ENCODE measurements at places on chromosomes 2 and 18. TPM values are rescaled to one million over a fixed set of nuclear protein-coding genes. Genes with fewer than 3 reads are reported as not detected.

GRCh38 chr2:19219060-19219459 lies 139.4 kb downstream of the OSR1 start:
- H3K36me3 ChIP-seq: no peaks in the 10 kb centered on the region
- H3K27me3 ChIP-seq: no peaks in the 10 kb centered on the region
- H3K27ac ChIP-seq: no peak overlapping the region
- no peak for DNase-seq

DNA sequence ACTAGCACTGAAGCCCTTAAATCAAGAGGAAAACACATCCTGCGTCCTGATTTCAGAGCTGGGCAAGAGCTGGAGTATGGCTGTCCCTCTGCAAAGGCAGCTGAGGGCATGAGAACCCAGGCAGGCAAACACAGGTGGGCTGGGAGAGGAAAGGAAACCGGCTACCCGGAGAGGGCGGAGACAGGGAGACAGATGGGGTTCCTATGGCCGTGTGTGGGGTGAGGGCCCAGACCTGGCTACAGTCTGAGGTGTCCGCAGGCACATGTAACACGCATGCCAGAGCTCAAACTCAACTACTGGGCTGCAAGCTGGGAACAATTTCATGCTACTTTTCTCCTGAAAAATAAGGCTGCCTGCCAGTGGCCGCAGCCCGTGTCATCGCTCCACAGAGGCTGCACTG lies 2.7 kb downstream of the COPS9 start:
- peaks cover 52% of the 10 kb centered on the region for H3K36me3 ChIP-seq
- H3K27me3 ChIP-seq: no peaks in the 10 kb centered on the region
- H3K27ac ChIP-seq: no peak overlapping the region
- no peak for DNase-seq
- no peak overlapping the region for H3K4me3 ChIP-seq

DNA sequence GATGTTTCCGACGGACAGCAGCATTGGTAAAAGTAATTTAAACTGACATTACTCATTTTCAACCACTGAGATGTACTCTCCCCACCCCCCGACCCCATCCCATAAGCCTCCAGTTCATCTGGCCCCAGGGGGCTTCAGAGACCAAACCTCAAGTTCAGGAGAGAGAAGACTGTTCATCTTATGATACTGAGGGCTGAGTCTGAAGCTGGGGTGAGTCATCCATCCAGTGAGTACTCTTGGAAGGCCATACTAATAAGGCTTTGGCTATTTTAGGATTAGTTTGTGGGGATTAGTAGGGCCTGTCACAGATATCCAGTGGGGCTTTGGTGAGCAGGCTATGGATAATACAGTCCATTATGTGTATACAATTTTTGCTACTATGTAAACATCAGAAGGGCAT lies 125.3 kb upstream of the APCDD1 start:
- H3K27me3 ChIP-seq: no peaks in the 10 kb centered on the region
- no peak overlapping the region for H3K27ac ChIP-seq
- H3K36me3 ChIP-seq: no peaks in the 10 kb centered on the region
- H3K4me3 ChIP-seq: no peak overlapping the region

- DNase-seq: no peak
- no peaks in the 10 kb centered on the region for H3K36me3 ChIP-seq
- H3K27me3 ChIP-seq: no peaks in the 10 kb centered on the region
- H3K4me1 ChIP-seq: no peaks in the 10 kb centered on the region
Observed at GRCh38 chr2:212921711-212922110, 229.7 kb downstream of the IKZF2 start.

DNA sequence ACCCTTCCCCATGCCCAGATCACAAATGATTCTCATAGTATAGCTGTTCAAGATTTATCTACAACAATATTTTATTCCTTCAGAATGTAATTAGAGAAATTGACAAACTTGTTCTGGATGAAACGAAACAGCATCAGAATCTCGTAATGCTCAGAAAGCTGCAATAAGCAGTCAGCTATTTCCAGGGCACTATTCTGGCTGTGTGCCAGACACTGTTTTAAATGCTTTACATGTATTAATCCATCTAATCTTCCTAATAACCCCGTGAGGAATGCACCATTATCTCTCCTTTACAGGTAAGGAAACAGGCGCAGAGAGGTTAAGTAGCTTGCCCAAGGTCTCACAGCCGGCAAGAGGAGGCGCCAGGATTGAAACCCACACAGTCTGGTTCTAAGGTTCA lies 10.1 kb upstream of the LYPD6B start:
- H3K27me3 ChIP-seq: no peaks in the 10 kb centered on the region
- no peaks in the 10 kb centered on the region for H3K4me1 ChIP-seq
- H3K27ac ChIP-seq: no peak overlapping the region
- peak; percentile 81 for DNase-seq
- no peak overlapping the region for H3K4me3 ChIP-seq

DNA sequence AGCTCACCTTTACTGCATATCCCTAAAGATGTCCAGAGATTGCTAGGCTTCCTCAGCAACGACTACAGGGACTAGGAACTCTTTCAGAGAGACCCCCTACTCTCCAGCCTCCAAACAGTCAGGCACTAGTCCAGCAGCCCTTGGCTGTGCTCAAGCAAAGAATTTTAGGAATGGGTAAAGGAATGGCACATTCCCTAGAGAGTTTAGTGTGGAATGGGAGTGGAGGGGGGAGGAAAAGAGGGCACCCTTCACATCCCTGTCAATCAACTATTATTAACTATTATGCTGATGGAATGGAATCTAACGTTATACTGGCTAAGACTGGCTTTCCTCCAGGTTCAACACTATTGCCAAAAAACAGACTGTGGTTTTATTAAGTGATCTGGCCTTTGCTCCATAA lies 64.8 kb downstream of the IKZF2 start:
- no peak for DNase-seq
- H3K36me3 ChIP-seq: no peaks in the 10 kb centered on the region
- H3K4me1 ChIP-seq: peaks cover 17% of the 10 kb centered on the region
- no peak overlapping the region for H3K27ac ChIP-seq
- H3K4me3 ChIP-seq: no peak overlapping the region
- H3K27me3 ChIP-seq: no peaks in the 10 kb centered on the region

Gene TCF23
- total RNA-seq: not detected

DNA sequence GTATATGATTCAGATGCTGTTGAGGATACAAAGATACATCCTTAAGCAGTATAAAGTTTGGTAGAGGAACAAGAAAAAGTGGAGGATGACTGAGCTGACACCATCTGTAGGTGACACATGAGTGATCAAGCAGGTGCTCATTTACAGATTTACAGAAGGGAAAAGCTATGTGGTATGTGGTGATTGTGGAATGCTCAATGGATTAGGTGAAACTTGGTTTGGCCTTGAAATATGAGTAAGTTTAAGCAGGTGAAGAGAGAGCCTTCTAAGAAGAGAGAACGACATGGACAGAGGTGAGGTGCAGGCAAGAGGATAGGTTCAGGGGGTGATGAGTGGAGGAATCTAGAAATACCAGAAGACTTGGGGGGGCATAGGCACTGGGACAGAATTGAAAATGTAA lies 5.9 kb downstream of the ASXL3 start:
- H3K27me3 ChIP-seq: no peaks in the 10 kb centered on the region
- no peaks in the 10 kb centered on the region for H3K4me1 ChIP-seq
- DNase-seq: no peak
- no peak overlapping the region for H3K27ac ChIP-seq

Gene FAM124B
- 4.9 TPM for total RNA-seq

Gene CD207
- total RNA-seq: 1.0 TPM

GRCh38 chr2:239835056-239835455 lies 190.1 kb downstream of the NDUFA10 start:
- peak; percentile 70 for DNase-seq
- no peak overlapping the region for H3K4me3 ChIP-seq
- no peaks in the 10 kb centered on the region for H3K36me3 ChIP-seq
- peaks cover 15% of the 10 kb centered on the region for H3K4me1 ChIP-seq
- H3K27ac ChIP-seq: no peak overlapping the region
- no peaks in the 10 kb centered on the region for H3K27me3 ChIP-seq

DNA sequence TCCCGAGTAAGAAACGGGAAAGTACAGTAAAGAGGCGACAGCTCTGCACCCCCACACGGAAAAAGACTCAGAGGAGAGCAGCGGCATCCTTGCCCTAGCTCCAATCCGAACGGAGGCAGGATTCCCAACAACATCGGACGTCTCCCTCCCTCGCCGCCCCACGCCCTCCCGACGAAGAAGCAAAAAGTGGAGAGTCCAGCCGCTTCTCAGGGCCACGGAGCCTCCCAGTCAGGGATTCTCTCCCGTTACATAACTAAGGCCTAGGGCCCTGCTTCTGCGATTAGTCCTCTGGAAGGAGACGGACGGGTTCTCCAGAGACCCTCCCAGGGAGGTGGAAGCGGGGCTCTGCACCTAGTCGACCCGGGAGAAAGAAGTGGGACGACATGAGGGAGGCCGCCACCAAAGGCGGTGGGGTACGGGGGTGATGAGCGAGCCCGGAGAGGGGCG lies 587 bp downstream of the SUMO1 start:
- peak overlapping the region; percentile 99 for H3K4me3 ChIP-seq
- no peaks in the 10 kb centered on the region for H3K27me3 ChIP-seq
- peaks cover 52% of the 10 kb centered on the region for H3K4me1 ChIP-seq
- no peak for DNase-seq
- H3K27ac ChIP-seq: peak overlapping the region; percentile 98

DNA sequence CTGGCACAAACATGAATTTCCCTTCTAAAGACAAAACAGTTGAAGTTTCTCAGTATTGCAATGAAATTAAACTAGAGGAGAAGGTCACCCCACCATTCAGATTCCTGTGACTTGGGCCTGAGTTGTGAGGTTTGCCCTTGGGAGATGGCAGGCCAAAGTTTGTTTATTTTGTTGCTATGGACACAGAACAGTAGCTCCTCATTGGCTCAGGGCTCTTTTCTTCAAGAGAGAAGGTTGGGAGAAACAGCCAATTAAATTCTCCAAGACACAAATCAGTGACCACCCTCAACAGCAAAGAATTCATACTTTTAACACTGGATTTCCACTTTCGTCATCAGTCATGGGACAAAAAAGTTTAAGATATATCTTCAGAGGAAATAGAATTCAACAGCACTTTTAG lies at the start of gene FLACC1:
Gene FLACC1 (minus strand): TSS at position 125 of the 400 bp plus-strand sequence. CDS start 5,941 bp downstream, outside the sequence.
- H3K27ac ChIP-seq: no peak within 1 kb of the TSS
- H3K27me3 ChIP-seq: no peaks in the 10 kb centered on the region
- H3K4me3 ChIP-seq: no peak within 1 kb of the TSS
- DNase-seq: no peak
- H3K36me3 ChIP-seq: peaks cover 30% of the 10 kb centered on the region

- no peaks in the 10 kb centered on the region for H3K27me3 ChIP-seq
- H3K4me3 ChIP-seq: no peak overlapping the region
- H3K27ac ChIP-seq: no peak overlapping the region
- DNase-seq: no peak
- peaks cover 21% of the 10 kb centered on the region for H3K4me1 ChIP-seq
Observed at GRCh38 chr18:48800466-48800865, 150.3 kb downstream of the SMAD7 start.

DNA sequence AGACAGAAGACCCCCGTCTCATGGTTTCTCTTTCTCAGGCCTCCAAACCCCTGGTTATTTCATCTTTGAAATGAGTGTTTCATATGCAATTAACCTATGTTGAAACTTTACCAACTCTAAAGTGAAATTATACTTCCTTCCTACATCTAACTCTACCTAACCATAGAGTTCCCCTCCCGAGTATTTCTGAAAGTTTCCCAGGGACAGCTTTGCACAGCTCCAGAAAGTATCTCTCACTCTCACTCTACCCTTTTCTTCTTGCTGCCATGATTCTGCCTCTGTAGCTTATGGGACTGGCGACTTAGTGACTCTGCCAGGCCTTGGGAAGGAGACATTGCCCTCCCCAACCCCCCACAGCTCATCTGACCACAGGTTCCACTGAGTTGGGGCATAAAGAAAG lies 107.9 kb downstream of the B3GNT2 start:
- no peaks in the 10 kb centered on the region for H3K36me3 ChIP-seq
- H3K4me3 ChIP-seq: no peak overlapping the region
- no peak for DNase-seq
- H3K27me3 ChIP-seq: no peaks in the 10 kb centered on the region
- H3K4me1 ChIP-seq: peaks cover 20% of the 10 kb centered on the region

- H3K4me1 ChIP-seq: peaks cover 65% of the 10 kb centered on the region
- H3K36me3 ChIP-seq: no peaks in the 10 kb centered on the region
- no peak overlapping the region for H3K4me3 ChIP-seq
- no peak overlapping the region for H3K27ac ChIP-seq
Observed at GRCh38 chr2:200380833-200381542, 74.5 kb downstream of the SPATS2L start.

Measured in esophagus muscularis mucosa (tissue), 4 donors.